Breast epithelium (tissue), 4 donors: ENCODE measurements at places on chromosomes 7 and 10.

DNA sequence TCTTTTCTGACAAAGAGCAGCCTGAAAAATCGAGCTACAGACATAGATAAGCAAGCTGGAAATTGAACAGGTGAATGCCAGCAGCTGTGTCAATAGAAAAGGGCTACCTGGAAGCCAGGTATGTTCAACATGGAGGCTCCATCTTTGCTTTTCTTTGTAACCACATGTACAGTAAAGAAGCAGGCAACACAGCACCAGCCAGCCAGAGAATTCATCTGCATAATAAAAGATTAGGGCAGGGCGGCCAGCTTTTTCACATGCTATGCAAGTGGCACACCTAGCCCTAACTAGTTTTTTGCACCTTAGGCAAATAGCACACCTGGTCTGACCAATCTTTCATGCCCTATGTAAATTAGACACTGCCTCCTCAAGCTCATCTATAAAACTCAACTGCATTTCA lies 25.7 kb downstream of the COG5 start:
- no peak for DNase-seq

GRCh38 chr7:92641921-92642511 lies 51.8 kb upstream of the FAM133B start:
- DNase-seq = no peak

DNA sequence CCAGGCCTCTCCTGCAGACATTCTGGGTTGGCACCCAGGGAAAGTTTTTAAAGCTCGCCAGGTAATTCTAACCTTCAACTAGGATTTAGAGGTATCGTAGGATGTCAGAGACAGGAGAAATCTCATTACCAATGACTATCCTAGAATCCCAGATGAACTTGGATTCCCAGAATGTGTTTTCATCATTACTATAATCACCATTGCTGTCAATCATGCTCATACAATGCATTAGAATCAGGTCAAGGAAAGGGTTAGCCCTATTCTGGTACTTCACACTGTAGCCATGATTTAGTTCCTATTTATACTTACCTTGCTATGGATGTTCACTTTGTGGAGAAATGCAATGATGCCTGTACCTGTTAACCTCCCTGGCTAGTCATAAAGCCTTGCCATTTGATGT lies 67.0 kb upstream of the GPR158 start:
- no peak for DNase-seq

GRCh38 chr10:120719333-120719732 lies 131.8 kb upstream of the WDR11 start:
- DNase-seq = no peak

DNA sequence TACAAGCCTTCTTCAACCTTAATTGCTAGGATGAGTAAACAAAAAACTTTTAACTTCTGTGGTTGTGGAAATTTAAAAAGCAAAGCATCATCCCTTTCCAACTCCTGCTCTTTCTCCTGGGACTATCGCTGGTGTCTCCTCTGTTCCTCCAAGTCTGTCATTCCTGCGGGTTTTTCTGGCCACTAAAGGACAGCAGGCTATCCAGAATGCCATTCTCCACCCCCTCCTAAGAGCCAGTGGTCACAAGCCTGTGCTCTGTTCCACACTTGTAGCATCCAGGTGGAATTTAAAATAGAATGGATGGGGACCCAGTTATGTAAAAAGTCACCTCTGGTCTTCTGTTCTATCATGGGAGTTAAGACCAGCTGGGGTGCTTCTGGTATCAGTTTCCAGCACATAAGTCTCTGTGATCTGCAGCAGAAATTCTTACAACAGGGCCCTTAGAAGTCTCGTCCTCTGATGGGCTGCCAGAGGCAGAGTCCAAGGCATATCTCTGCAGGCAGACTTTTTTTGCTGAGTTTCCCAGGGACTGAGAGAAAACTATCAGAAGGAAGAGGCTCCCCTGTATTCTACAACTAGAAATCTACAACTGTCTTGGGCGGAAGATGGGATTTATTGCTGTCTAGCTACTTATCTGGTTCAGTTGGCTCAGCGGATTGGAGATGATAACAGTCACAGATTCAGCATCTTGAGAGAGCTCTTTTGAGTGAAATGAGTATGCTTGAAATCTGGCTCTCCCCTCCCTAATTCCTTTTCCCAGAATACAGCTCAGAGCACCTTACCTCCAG lies 5.1 kb upstream of the WNT16 start:
- DNase-seq = no peak

- no peak for DNase-seq
Measured at GRCh38 chr10:127418536-127419168, 130.5 kb upstream of the NPS start.

GRCh38 chr10:129914960-129915359 lies 49.1 kb downstream of the EBF3 start:
- peak; percentile 14 for DNase-seq
